ENCODE measurements at places on chromosomes 6 and 20.
A peak's percentile ranks its signal among the peaks of the same experiment; 100 is the strongest.

- H3K4me3 ChIP-seq = no peak overlapping the region
- H3K36me3 ChIP-seq = peaks cover 2% of the 10 kb centered on the region
- H3K4me1 ChIP-seq = no peaks in the 10 kb centered on the region
Measured at GRCh38 chr20:52933867-52934266, 38.3 kb upstream of the TSHZ2 start.

- H3K36me3 ChIP-seq = peaks cover 15% of the 10 kb centered on the region
- H3K27ac ChIP-seq = peak overlapping the region; percentile 85
- H3K4me3 ChIP-seq = no peak overlapping the region
Measured at GRCh38 chr6:32627831-32628230, 9.4 kb upstream of the HLA-DQA1 start.

DNA sequence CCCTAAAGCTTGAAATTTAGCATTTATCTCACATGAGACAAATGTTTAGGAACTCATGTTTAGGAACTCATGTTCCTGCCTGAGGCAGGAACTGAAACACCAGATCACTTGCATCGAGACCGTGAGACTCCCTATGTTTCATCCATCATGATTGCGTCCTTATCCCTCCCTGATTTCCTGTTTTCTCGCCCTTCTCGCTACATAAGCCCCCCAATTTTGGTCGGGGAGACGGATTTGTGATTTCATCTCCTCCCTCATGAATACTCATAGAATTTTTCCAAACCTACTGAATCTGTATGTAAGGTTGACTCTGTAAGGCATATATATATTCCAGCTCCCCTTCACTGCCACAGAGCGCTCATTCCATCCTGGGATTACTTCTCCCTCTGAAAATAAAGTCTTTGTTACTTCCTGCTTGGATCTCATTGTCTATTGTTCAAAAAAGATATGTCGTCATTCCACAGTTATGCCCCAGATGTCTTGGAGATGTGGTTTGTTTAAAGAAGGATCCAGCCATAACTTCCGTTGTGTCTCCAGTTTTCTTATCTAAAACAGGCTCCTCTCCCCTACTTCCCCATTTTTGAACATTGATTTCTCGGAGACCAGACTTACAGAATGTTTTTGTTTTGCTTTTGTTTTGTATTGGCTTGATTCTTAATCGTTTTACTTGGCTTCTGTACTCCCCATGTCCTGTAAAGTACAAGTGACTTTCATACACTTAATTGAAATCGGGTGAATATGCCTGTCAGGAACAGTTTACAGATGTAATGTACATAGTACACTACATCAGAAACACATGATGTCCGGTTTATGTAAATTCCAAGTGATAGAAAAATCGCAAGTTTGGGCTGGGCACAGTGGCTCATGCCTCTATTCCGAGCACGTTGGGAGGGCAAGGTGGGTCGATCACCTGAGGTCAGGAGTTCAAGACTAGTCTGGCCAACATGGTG lies 118.7 kb downstream of the HFE start:
- H3K27me3 ChIP-seq = peaks cover 2% of the 10 kb centered on the region
- no peak overlapping the region for H3K4me3 ChIP-seq
- H3K36me3 ChIP-seq = peaks cover 3% of the 10 kb centered on the region

DNA sequence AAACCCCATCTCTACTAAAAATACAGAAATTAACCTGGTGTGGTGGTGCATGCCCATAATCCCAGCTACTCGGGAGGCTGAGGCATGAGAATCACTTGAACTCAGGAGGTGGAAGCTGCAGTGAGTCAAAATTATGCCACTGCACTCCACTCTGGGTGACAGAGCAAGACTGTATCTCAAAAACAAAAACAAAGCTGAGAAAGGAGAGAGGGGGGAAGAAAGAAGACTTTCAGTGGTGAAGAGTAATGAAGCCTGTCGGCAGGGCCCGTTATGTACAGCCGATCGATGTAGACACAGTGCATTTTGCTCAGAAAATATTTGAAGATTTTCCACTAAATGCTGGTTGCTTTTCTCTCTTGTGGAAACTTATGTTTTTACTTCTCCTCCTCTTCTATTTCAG lies 13.8 kb downstream of the VAPB start:
- no peaks in the 10 kb centered on the region for H3K27me3 ChIP-seq
- DNase-seq = no peak
- no peak overlapping the region for H3K4me3 ChIP-seq
- peaks cover 20% of the 10 kb centered on the region for H3K36me3 ChIP-seq
- no peak overlapping the region for H3K27ac ChIP-seq

DNA sequence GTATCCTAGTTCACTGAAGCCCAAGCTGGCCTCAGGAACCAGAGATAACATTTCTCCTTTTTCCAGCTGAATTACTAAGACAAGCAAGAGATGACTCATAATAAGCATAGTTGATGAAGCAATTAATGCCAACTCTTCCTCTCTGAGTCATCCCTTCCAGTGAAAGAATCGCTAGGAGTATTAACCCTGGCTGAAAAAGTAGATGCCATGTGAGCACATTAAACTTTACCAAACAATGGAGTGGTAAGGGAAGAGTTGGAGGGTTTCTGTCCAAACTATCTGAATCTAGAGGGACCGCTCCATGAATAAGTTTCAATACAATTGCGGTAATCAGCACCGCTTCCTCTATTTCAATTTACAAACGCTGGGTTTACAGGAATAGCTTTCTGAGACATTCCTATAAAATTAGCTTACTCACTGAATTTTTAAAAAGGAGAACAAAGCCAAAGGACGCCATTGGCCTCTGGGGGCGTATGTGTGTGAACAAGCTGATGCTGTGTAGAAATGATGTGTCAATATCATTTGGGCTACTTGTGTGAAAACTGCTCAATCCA lies 48.3 kb downstream of the ATXN1 start:
- H3K4me1 ChIP-seq = peaks cover 33% of the 10 kb centered on the region
- no peaks in the 10 kb centered on the region for H3K27me3 ChIP-seq
- no peak for DNase-seq
- H3K36me3 ChIP-seq = peaks cover 11% of the 10 kb centered on the region

GRCh38 chr6:150874179-150874578 lies 8.7 kb downstream of the MTHFD1L start:
- peaks cover 13% of the 10 kb centered on the region for H3K36me3 ChIP-seq
- no peak overlapping the region for H3K27ac ChIP-seq
- no peak overlapping the region for H3K4me3 ChIP-seq
- no peaks in the 10 kb centered on the region for H3K27me3 ChIP-seq
- peaks cover 16% of the 10 kb centered on the region for H3K4me1 ChIP-seq
- no peak for DNase-seq

DNA sequence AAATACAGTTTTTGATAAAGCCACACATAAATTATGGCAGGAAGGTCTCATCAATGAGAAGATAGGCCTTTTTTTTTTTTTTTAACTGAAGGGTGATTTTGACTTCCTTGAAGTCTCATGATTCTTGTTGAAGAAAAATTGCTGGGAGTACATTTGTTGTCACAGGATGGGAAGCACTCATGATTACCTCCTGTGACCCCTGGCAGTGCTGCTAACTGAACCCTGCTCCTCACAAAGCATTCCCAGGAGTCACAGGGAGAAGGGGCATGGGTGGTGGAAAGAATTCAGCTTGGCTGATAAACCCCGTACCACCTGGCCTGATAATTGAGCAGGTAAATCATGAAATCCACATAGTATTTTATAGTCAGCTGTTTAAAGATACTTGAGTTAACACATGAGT lies 86.9 kb downstream of the CD109 start:
- H3K36me3 ChIP-seq = peaks cover 11% of the 10 kb centered on the region
- no peak for DNase-seq
- H3K4me3 ChIP-seq = no peak overlapping the region
- no peaks in the 10 kb centered on the region for H3K4me1 ChIP-seq
- H3K27ac ChIP-seq = no peak overlapping the region
